HS-27A (cell line): ENCODE measurements at places on chromosomes 12 and 14.

- no peak for DNase-seq
Measured at GRCh38 chr12:113359133-113359938, 949 bp downstream of the PLBD2 start.

GRCh38 chr14:104589338-104590195, 10.0 kb downstream of the C14orf180 start:
- no peak for DNase-seq

DNA sequence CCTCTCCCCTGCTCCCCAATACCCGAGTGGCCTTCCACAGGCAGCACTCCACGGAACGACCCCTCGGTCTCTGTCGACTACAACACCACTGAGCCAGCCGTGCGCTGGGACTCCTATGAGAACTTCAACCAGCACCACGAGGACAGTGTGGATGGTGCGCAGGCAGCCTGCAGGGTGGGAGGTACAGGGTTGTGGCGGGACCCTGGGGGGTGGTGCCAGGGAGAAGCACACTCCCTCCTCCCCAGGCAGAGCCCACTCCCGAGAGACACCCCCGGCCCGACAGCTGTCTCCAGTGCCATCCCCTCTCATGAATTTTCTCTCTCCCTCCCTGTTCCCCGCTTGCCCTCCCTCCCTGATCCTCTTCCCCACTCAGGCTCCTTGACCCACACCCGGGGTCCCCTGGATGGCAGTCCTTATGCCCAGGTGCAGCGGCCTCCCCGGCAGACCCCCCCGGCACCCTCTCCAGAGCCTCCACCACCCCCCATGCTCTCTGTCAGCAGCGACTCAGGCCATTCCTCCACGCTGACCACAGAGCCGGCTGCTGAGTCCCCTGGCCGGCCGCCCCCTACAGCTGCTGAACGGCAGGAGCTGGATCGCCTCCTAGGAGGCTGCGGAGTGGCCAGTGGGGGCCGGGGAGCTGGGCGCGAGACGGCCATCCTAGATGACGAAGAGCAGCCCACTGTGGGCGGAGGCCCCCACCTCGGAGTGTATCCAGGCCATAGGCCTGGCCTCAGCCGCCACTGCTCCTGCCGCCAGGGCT, 9.0 kb downstream of the TNS2 start:
- DNase-seq = no peak

- DNase-seq = peak; percentile 92
Measured at GRCh38 chr12:4030929-4031702, 157.9 kb upstream of the PARP11 start.

- DNase-seq = no peak
Measured at GRCh38 chr12:88496891-88497371, 83.3 kb downstream of the KITLG start.

DNA sequence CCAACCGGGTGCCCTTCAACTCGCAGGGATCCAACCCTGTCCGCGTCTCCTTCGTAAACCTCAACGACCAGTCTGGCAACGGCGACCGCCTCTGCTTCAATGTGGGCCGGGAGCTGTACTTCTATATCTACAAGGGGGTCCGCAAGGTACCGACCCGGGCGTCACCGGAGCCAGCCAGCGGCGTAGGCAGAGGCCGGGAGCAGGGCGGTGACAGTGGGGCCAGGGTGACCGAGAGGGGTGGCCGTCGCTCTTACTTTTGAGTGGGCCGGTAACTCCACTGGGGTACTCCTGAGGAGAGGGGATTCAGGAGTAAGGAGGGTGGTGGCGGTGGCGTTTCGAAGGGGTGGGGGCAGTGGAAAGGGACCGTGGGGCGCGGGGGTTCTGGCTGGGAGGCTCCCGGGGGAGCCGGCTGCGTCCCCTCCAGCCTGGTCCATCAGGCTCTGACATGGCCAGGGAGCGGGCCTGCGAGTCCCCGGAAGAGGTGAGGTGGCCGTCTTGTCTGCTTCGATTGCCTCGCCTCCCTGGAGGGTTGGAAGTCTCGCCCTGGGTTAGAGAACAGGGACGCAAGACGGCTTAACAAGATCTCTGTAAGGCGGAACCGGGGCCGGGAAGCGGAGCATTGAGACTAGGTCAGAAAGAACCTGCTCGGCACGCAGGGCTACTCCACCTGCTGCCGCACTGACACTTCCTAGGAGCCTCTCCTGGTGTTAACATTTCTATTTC, 491 bp downstream of the WDR20 start:
- DNase-seq = no peak

- DNase-seq = no peak
Measured at GRCh38 chr12:48954061-48954460, 3.2 kb downstream of the ARF3 start.

DNA sequence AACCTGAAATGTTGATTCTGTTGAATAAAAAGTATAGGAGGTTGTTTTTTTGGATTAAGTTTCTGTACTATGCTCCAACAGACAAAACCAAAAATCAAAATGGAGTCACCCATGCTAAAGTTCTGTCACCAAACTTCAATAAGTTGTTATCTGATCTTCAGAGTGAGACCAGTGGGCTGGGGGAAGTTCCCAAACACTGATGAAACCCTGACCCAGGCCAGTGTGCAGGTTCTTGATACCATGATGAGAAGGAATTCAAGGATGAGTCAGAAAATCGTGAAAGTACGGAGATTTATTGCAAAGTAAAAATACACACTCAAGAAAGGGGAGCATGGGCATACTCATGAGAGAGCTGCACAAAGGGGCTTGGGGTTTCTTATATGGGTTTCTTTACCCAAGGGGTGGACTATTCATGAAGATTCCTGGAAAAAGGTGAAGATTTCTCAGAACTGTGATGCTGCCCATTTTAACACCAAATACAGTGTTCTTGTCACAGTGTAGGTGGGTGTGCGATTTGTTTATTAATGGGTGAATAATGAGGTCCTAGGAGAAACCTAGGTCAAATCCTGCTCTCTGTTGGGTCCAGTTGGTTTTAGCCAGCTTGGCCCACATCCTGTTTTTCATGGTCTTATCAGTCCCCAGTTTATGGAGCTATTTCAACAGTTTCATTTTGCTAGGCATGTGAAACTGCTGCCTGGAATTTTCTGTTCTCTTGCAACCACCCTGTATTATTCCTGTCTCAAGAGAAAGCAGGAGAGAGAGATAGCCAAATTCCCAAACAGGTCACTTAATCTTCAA, 27.5 kb upstream of the DENND5B start:
- no peak for DNase-seq

DNA sequence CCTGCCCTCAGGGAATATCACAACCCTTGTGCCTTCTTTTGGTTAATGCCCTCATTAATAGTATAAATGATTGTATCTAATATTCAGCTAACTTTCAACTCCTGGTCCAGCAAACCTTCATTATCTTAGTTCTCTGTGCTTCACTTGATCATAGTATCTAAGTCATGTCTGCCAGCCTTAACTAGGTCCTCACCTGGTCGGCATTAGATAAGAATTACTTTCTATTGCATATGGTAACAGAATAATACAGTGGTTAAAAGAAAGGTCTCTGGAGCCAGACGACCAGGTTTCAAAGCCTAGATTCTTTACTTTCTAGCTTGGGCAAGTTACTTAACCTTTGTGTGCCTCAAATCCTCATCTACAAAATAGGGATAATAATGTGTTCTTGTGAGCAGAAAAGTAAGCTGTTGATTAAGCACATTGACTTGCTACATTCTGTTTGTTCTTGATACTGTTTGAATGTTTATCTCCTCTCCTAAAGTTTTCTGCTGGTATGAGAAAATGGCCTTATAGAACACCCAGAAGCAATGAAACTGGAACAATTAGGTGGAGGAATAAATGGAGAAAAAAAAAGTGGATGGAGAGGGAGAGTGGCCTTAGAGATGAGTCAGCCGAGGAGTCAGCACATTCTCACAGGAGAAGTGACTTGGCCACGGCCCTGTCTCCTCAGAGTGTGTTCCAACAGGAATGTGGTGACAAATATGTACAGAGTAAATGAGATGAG, 176.1 kb downstream of the SLC25A21 start:
- DNase-seq = peak; percentile 67

DNA sequence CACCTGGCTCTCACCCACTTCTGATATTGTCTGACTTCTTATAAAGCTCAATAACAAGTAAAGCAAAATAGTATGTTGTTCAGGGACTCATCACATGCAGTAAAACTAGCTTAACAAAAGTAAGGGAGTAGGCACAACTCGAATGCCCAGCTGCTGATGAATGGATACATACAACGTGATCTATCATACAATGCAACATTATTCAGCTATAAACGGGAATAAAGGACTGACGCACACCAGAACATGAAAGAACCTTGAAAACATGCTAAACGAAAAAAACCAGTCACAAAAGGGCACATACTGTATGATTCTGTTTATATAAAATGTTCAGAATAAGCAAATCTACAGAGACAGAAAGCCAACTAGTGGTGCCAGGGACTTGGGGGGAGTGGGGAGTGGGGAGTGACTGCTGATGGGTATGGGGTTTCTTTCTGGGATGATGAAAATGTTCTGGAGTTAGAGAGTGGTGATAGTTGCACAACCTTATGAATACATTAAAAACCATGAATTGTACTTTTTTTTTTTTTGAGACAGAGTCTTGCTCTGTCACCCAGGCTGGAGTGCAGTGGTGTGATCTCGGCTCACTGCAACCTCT, 11.1 kb downstream of the PLBD2 start:
- no peak for DNase-seq

GRCh38 chr14:66070542-66071319, 415.4 kb upstream of the CCDC196 start:
- DNase-seq = no peak

- DNase-seq = no peak
Measured at GRCh38 chr14:99118046-99118721, 153.8 kb downstream of the BCL11B start.

- no peak for DNase-seq
Measured at GRCh38 chr14:100027771-100028490, 37.3 kb upstream of the EVL start.

DNA sequence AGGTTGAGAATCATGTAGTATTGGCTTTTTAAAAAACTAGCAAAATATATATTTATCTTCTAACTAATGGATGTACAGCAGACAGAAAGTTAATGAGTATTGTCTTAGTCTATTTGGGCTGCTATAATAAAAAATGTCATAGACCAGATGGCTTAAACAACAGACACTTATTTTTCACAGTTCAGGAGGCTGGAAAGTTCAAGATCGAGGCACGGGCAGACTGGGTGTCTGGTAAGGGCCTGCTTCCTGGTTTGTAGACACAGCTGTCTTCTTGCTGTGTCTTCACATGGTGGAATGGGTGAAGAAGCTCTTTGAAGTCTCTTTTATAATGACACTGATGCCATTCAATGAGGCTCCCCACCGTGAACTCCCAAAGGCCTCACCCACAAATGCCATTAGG, 70.1 kb upstream of the KRR1 start:
- DNase-seq = no peak

DNA sequence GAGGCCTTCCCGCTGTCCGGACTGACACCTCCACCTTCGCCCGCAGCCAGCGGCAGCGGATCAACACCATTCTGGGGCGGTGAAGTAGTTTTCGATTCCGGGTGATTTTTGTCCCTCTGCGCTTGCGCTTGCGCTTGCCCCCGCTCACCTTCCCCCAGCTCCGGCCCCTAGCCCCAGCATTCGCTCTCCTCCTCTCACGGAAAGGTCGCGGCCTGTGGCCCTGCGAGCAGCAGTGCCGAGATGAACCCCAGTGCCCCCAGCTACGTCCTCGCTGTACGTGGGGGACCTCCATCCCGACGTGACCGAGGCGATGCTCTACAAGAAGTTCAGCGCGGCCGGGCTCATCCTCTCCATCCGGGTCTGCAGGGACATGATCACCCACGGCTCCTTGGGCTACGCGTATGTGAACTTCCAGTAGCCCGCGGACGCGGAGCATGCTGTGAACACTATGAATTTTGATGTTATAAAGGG, 22.7 kb upstream of the SRGAP1 start:
- no peak for DNase-seq

GRCh38 chr12:6539314-6539682, 5.0 kb downstream of the GAPDH start:
- DNase-seq = no peak

DNA sequence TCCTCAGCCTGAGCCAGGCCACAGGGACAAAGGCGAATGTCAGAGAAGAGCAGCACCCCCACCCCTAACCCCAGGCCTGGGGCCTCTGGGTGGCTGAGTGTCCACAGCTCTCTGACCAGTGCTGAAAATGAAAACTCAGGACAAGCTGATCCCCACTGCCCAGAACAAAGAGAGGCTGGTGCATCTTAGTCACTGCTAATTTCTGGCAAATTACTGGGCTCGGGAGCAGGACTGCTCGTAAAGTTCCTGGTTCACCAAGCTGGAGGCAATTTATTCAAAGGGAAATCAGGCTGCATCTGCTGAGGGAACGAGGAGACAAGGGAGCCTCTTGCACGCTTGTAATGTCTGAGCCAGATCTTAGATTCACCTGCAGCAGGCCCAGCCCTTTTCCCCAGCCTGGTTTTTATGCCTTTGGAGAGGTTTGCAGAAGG, 43.2 kb downstream of the CALM1 start:
- no peak for DNase-seq

DNA sequence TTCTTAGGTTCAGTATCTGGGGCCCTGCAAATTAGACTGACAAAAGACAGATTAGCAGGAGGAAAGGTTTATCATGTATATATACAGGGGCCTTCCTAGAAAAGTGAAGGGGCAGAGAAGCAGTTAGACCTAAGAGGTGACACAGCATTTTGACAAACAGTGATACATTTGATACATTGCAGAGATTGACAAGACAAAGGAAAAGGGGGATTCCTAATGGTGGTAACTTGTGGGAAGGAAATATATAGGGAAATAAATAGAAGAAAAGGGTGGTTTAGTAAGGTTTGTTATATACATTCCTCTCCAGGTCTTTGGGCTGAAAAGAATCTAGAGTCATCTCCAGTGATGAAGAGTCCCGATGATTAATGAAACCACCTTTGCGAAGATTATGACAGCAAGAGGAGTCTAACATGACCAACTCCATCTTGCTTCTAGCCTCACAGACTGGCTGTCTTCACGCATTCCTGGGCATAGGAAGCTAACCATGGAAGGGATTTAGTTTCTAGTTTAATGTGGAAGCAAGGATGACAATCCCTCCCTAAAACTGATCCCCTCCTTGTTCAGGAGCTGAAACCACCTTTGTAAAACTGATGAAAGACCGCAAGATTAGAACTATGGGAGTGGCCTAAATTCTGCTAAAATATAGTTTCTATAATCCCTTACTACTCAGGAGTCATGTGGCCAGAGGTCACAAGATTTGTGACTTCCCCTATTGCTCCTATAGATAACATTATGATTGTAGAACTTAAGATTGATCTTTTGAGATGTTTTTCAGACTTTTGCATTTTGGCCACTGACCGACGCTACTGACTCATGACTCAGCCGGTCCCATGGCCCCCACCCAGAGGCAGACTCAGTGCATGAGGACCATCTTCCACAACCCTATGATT, 31.1 kb upstream of the CPM start:
- no peak for DNase-seq

DNA sequence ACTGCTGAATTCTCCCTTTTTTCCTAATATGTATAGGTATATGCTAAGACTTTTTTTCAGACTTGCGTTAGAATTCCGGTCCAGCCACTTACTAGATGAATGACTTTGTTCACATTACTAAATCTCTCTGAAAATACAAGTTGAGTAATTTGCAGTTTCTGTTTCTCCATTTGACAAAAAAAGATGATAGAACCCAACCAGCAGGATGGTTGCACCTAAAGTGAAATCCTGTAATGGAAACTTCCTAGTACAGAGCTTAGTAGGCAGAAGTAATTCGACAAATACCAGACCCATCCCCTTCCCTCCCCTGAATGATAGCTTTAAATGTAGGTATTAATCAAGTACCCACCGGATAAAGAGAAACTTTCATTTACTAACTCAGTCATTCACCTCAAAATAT, 113.6 kb upstream of the RAP1B start:
- no peak for DNase-seq

GRCh38 chr14:61426048-61426447, 104.7 kb downstream of the PRKCH start:
- no peak for DNase-seq

- DNase-seq = no peak
Measured at GRCh38 chr12:92784356-92784755, 81.6 kb downstream of the PLEKHG7 start.
